ENCODE measurements at places on chromosomes 4 and X. TPM values are rescaled to one million over a fixed set of nuclear protein-coding genes. Genes with fewer than 3 reads are reported as not detected.

The NSG1 gene
- 0.69 TPM for total RNA-seq

The SERTM2 gene
- 0.40 TPM for total RNA-seq

The EMD gene
- total RNA-seq: 14.9 TPM

The DRP2 gene
- not detected for total RNA-seq

The AREG gene
- 12.2 TPM for total RNA-seq

The EFNB1 gene
- 79.7 TPM for total RNA-seq
